ENCODE measurements at places on chromosomes 6 and 20.

GRCh38 chr20:5072756-5073659 is 46.8 kb downstream of the PCNA start:
- DNase-seq: peak; percentile 85

DNA sequence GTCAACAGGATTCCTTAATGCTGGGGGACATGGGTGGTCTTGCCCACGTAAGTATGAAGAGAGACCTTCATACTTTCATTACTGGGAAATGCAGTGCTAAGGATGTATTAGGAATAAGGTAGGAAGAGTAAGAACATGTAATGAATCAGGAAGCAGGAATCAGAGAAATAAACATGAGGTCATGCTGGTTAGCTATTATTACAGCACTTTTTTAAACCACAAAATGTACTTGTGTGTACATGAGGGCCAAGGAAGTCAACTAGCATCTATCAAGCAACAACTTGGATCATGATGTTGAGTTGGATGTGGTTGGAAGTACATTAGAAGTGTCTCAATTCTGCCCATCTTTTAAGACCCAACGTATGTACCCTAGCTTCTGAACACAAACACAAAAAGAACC is 63.5 kb upstream of the E2F3 start:
- no peak for DNase-seq

DNA sequence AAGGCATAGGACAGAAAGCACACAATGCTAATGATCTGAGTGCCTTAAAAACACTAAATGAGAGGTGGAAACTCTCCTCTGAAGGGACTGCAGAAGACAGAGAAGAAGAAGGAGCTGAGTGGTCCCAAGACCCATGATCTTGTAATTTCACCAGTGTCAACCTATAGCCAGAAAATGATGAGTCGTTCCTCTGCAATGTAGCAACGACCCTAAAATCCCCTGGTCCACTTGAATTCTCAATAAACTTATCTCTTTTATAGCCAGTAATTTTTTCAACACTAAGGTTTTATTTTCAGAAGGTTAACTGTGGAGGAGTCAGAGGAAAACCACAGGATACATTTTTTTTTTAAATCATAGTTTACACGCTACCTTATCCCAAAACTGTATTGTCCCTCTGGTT is 490.6 kb upstream of the MARCKS start:
- DNase-seq: no peak

- no peak for DNase-seq
These were observed 3.4 kb downstream of the APMAP start for GRCh38 chr20:24989162-24989561.
